ENCODE measurements at places on chromosomes 7 and 10. TPM values are rescaled to one million over a fixed set of nuclear protein-coding genes. Genes with fewer than 3 reads are reported as not detected.
A peak's percentile ranks its signal among the peaks of the same experiment; 100 is the strongest.

DNA sequence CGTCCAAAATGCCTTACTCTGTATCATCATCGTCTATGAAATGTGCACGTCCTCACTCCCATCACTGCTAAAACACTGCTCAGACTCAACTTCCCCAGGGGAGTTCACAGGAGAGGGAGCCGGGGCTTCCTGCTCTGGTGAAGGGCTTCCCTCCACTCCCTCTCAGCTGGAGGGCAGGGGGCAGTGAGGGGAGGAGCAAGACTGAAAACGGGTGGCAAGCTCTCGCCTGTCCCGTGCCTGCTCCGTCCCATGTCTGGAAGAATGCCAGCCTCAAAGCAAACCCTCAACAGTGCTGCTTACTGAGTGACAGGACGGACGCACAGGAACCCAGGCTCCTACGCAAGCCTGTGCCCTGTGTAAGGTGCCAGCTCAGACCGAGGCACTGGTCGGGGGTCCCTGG lies 25.1 kb downstream of the PRKAG2 start:
- DNase-seq = peak; percentile 15

GRCh38 chr10:46285966-46286620 lies 704 bp upstream of the ANTXRL start:
- DNase-seq = no peak

- peak; percentile 11 for DNase-seq
Measured at GRCh38 chr10:34319197-34319846, 495.8 kb downstream of the PARD3 start.

- DNase-seq = no peak
Measured at GRCh38 chr7:135726276-135726788, 1.7 kb downstream of the SLC13A4 start.

DNA sequence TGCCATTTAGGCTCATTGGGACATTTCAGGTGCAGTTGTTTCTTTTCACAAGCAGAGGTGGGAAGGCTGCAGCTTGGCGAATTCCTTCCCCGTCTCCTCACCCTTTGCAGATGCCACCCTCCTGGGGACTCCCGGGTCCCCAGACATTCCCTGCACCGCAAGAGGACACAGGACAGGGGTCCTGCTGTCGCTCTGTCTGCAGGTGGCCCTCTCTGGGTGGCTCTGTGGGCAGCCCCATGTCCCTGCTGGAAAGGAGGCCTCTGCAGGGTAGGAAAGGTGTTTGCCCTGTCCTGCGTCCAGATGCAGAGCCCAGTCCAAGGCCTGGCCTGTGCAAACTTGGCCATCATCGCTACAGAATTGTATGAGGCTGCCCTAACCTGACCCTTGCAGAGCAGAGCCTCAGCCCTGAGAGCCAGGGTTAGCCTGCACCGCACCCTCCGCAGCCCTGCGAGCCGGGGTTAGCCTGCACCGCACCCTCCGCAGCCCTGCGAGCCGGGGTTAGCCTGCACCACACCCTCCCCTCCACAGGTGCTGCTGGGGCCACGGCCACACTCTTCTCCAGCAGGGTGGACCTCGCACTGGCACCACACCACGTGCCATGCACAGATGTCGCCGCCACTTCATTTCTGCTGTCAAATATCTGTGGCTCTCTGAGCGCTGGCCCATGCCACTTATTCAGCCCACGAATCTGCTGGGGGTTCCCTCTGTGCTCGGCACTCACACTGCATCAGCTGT lies 61.0 kb downstream of the CFAP46 start:
- DNase-seq = no peak

GRCh38 chr7:76294344-76295024 lies 8.0 kb upstream of the HSPB1 start:
- DNase-seq = peak; percentile 97

DNA sequence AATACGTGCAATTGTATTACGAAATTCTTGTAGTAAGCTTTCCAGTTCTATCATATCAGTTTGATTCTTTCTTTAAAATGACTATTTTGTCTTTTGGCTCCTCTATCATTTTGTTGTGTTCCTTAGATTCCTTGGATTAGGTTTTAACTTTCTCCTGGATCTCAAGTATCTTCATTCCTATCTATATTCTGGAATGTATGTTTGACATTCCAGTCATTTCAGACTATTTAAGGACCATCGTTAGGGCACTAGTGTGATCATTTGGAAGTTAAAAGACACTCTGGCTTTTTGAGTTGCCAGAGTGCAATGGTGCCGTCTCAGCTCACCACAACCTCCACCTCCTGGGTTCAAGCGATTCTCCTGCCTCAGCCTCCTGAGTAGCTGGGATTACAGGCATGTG lies 45.7 kb upstream of the SFTPD start:
- DNase-seq = no peak

- no peak for DNase-seq
Measured at GRCh38 chr7:2512179-2512661, 7.4 kb upstream of the LFNG start.

DNA sequence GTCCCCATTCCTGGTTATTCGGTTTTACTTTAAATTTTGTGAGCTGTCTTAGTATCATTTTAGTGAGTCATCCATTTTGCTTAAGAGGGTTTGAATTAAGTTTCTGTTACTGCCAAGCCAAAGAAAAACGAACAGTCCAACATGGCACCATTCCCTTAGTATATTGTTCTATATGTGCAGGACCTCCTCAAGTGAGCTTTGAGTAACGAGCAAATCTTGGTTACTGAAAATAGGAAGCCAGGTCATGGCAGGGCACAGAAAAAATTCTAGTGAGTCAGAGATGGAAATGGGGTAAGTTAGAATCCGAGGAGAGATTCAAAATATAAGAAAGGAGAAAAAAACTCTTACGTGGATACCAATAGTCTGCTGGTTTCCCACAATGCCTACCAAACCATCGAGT lies 292.9 kb downstream of the BAMBI start:
- no peak for DNase-seq

- no peak for DNase-seq
Measured at GRCh38 chr7:44076101-44076895, 6.0 kb downstream of the POLM start.

Gene GCK
- total RNA-seq = 1.7 TPM

Gene CTNNA3
- 203 TPM for total RNA-seq

Gene FZD1
- 20.3 TPM for total RNA-seq

Gene OPALIN
- not detected for total RNA-seq

Measured in heart right ventricle (tissue), 16 donors.